ENCODE measurements at places on chromosomes 2 and 18.

GRCh38 chr2:111057045-111057444, 63.7 kb upstream of the BCL2L11 start:
- DNase-seq, result no peak

GRCh38 chr2:222982010-222982908, 69.7 kb upstream of the KCNE4 start:
- no peak for DNase-seq

DNA sequence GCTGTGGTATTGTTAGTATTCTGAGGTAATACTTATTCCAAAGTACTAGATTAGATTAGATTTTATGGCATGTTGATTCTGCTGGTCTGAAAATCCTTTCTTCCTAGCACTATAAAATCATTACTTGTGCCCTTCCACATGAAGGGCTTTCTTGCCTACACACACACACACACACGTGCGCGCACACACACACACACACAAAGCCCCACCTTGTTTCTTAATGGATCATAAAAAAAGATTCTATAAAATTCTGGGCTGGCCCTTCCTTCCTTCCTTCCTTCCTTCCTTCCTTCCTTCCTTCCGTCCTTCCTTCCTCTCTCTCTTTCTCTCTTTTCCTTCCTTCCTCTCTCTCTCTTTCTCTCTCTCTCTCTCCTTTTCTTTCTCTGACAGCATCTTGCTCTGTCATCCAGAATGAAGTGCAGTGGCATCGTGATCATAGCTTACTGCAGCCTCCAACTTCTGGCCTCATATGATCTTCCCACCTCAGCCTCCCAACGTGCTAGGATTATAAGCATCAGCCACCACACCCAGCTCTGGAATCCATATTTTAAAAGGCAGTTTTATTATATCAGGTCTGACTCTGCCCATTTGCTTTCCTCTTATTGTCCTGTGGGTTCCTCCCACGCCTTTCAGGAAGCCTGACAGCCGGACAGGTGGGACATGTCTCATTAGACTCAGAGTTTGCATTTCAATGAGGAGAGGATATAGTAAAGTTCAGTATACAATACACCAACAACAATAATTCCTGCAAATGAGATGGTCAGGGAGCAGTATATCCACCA, 321.1 kb downstream of the PIK3C3 start:
- DNase-seq, result no peak

DNA sequence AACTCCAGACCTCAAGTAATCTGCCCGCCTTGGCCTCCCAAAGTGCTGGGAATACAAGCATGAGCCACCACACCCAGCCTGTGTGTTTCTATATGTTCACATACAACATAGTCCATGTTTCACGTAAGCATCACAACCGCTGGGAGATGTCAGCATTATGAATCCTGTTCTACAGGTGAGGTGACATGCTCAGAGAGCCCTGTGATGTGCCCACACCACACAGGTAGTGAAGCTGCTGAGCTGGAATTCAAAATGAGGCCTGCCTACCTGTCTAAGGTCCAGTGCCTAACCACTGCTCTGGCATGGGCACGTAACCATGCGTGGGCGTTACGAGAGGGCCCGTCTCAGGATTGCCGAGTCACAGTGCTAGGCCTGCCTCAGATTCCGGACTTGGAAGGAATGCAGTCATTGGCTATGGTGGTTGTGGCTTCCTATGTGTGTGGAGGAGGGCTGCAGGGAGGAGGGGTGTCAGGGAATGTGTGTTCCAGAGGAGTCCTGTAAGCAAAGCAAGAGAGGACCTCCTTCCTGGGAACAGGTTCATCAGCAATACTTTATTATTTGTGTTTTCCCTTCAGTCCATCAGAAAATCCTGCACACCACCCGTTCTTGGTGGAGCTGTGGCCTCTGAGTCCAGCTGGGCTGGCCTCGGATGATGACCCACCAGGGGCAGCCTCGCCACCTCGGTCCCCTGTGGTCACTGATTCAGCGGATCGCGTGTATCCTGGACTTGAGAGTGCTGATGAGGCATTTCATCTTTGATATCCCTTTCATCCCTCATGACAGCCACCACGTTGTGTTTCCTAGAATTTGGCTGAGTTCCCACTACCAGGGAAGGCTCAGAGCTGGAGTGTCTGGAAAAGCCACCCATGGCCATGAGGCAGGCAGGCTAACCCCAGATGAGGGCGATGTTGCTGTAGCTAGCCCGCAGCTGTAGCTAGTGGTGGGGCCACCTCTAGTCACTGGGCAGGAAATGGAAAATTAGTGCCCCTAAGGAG, 31.1 kb downstream of the HK2 start:
- no peak for DNase-seq

GRCh38 chr18:48761582-48761981, 189.2 kb downstream of the SMAD7 start:
- DNase-seq, result no peak

DNA sequence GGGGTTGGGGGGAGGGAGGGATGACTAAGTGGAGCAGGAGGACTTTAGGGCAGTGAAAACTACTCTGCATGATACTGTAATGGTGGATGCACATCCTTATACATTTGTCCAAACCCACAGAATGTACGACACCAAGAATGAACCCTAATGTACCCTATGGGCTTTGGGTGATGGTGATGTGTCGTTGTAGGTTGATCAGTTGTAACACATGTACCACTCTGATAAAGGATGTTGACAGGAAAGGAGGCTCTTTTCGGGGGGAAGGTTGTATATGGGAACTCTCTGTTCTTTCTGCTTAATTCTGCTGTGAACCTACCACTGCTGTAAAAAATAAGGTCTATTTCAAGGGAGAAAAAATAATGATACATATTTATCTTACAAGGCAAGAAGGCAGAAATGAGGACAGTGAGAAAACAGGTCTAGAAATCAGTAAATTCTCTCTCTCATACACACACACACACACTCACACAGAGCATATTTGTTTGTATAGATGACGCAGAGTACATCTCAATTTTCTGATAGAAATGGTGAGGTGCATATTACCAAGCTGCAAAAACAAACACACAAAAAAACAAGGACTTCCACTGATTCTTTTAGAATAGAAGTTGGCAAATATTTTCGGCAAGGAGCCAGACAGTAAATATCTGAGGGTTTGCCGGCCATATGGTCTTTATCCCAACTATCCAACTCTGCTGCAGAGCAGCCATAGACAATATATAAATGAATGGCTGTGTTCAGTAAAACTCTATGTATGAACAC, 20.2 kb downstream of the FAM124B start:
- no peak for DNase-seq

GRCh38 chr2:135743860-135744259, 2.2 kb downstream of the UBXN4 start:
- DNase-seq, result no peak

DNA sequence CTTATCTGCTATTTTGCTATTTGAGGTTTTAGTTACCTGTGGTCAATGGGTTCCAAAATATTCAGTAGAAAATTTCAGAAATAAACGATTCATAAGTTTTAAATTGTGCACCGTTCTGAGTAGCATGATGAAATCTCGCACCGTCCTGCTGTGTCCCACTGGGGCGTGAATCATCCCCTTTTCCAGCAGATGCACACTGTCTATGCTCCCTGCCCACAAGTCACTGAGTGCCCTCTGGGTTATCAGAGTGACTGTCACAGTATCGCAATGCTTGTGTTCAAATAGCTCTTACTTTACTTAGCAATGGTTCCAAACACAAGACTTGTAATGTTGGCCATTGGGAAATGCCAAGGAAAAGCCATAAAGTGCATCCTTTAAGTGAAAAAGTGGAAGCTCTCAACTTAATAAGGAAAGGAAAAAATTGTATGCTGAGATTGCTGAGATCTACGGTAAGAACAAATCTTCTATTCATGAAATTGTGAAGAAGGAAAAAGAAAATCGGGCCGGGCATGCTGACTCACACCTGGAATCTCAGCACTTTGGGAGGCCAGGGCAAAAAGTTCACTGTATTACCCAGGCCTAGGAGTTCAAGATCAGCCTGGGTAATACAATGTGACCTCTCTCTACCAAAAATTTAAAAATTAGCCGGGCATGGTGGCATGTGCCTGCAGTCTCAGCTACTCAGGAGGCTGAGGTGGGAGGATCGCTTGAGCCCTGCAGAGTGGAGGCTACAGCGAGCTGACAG, 13.3 kb downstream of the COL4A3 start:
- no peak for DNase-seq

Measured in suprapubic skin (tissue), 4 donors.